ENCODE measurements at places on chromosomes 2 and 18.

GRCh38 chr18:73101977-73102376, 234.2 kb upstream of the NETO1 start:
- DNase-seq: no peak

DNA sequence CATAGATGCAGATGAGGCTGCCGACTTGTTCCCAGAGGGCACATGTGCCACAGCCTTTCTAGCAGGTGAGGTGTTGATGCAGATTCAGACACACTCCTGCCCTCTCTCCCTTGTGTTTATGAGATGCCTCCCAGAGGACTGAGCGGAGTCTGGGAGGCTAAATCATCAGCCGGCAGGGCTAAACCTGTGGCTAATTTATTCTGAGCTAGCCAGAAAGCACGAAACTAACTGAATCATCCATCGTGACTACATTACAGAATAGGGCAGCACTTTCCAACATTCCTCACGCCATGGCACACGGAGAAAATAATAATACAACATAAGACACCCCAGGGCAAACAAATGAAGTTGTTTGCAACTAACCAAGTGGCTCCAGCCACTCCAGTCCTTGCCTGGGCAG, 101.7 kb upstream of the FZD7 start:
- no peak for DNase-seq

- no peak for DNase-seq
These were observed 180.3 kb downstream of the AGAP1 start for GRCh38 chr2:235674146-235674545.

GRCh38 chr2:218019411-218020060, 16.7 kb upstream of the TNS1 start:
- DNase-seq: no peak

- no peak for DNase-seq
These were observed 196.6 kb downstream of the FHOD3 start for GRCh38 chr18:36494160-36494437.

DNA sequence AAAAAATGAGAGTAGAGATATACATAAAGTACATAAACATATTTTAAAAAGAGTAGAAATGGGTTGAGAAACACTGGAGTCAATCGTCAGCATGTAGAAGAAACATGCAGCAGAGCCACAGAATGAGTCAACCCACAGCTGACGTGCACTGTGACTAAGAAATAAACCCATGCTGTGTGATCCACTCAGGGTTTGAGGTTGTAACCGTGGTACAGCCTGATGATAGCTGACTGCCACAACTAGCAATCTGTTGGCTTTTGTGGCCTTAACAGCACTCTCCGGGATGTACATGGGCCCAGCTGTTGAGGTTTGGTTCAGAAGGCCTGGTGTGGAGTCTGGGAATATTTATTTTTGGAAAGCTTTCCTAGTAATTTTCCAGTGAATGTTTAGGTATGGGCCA, 554.4 kb upstream of the MEX3C start:
- DNase-seq: no peak

DNA sequence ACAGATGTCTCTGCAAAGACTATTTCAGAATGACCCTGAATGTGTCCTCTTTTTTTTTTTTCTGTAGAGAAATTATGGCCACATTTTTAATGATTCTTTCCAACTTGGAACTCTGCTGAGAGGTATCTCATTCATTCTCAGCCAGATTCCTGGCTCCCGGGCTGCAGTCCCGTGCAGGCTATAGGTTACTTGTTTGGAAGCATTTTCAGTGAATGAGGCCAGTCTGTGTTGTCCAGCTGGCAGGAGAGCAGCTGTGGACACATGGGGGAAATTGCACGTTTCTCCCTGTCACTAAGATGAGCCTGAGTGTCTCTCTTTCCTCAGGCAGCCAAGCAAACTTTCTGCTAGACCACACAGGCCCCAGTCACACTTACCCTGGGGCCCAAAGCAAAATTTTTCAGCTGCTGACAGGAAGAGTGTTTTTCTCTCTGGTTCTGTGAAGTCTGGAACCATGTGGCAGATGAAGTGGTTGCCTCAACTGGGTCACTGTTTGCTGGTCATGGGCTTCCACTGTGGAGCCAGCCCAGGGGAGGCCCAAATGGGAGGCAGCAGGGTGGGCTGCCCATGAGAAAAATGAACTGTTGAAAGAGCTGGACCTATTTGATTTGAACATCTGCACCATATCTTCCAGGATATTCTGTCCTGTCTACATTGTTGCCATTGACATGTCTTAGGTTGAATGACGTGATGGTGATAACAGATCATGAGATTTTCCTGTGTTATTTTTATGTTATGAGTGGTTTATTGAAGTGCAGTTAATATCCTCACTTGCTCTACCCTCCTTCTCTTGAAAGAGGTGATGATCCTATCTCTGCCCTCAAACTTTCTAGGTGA, 431.2 kb downstream of the LPIN1 start:
- DNase-seq: peak; percentile 21

DNA sequence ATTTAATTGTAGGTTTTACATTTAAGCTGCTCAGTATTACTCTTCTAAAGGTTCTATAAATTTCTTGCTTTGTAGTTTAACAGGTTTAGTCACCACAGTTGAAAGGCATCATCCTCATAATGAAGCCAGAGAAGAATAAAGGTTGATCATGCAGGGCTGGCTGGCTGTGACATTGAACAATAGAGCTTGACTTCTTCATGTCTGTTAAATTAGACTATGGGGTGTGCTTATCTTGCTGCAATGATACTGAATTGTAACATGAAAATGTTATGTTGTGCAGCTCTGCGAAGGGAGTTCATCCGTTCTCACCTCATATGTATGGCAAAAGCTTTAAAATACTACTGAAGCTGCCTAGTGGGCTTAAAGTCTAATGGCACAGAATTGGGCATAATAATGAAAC, 81.8 kb downstream of the CAMKMT start:
- DNase-seq: no peak

GRCh38 chr2:224922142-224922727, 120.0 kb downstream of the DOCK10 start:
- DNase-seq: no peak

DNA sequence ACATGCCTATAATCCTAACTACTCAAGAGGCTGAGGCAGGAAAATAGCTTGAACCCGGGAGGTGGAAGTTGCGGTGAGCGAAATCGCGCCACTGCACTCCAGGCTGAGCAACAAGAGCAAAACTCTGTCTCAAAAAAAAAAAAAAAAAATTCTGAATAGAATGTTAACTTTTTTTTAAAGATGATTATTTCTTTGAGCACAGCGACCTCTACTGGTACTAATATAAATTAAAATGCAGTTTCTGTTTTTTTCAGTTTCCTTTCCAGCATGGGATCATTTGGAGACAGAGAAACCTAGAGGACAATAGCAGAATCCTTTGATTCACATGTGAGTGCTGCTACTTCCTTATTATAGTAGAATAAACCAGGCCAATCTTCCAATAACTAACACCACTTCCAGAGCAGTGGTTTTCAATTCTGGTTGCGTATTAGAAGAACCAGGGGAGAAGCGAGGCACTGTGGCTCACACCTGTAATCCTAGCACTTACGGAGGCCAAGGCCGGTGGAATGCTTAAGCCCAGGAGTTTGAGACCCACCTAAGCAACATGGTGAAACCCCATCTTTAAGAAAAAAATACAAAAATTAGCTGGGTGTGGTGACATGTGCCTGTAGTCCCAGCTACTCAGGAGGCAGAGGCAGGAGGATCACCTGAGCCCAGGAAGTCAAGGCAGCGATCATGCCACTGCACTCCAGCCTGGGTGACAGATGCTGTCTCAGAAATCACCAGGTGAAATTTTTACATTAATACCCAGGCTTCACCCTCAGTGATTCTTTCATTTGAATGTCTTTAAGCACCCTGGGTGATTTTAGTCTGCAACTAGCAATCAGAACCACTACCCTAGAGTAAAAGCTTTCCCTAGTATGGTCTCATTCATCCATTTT, 10.1 kb downstream of the SRSF7 start:
- DNase-seq: peak; percentile 55

DNA sequence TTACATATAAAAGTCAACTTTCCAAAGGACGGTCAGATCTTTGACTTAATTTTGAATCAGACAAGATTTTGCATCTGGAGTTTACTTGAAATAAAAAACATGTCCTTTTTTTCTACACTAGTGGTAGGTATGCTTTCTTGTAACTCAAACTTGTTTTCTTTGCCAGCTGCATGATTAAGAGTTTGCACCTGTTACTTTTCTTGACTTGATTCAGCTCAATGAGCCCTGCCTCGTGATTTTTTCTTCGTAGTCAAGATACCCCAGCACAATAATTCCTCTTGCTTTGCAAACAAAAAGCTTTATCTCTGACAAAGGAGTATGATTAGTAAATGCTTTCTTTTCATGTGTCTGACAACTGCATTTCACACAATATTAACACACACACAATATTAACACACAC, 82.3 kb downstream of the FBXO15 start:
- no peak for DNase-seq

All from central memory CD4-positive, alpha-beta T cell (primary cell).